ENCODE measurements at places on chromosomes 4 and X.

DNA sequence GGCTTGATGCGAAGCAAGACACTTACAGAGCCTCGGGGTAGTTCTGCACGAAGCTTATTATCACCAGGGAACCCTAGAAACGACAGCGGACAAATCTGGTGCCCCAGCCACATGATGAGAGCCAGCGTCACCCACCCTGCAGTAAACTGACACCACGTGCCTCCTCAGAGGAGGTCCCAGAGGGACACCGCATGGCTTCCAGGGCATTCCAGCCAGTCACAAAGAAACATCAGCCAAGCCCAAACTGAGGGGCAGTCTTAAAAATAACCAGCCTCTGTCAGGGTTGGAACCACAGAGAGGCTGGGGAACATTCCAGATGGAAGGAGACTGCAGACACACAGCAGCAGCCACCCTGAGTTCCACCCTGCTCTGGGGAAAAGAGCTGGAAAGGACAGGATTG is 36.6 kb upstream of the HGFAC start:
- DNase-seq = no peak

DNA sequence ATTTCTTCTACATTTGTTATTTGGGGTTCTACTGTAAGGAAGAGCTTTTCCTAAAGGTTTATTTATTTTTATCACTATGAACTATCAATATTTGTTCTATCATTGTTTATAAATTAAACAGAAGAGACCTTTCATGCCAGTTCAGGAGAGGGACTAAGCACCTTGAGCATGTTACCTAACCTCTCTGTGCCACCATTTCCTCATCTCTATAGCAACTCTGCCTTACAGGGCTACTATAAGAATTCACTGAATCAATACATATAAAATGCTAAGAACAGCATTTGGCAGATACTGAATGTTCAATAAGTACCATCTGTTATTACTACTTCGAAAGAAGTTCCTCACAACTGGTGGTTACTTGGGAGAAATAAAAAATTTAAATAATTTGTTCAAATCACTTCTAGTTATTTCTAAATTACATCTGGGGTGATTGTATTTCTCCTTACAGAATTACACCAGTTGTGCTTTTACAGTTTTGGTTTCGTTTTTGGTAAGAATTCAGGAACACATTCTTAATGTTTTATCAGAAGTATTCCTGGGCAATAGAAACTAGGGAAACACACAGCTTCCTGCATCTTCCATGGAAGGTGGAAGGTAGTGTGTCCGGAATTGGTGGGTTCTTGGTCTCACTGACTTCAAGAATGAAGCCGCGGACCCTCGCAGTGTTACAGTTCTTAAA is 32.9 kb downstream of the EREG start:
- no peak for DNase-seq

GRCh38 chrX:7941390-7942042 is 14.3 kb upstream of the PNPLA4 start:
- peak; percentile 1 for DNase-seq

DNA sequence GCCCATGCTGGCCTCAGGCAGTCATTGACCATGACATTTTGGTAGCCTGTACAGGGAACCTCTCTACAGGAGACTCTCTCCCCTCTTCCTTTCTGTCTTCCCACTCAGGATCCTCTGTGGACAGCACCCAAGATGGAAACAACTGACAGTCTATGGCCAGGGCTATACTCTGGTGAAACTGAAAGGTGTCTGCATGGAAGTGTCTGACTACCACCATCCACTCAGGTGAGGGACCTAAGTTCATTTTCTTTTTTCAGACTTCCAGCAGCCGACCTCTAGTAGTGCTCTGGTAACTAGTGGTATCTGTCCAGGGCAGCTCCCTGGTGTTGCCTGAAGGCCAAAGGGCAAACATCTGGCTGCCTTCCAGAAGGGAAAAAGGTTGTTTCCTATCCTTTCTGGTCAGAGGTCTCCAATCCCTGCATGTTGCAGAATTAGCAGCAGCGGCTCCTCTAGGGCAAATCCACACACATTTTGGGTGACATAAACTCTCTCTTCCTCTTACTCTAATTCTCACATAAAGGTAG is 804.5 kb downstream of the C4orf33 start:
- DNase-seq = no peak

GRCh38 chr4:133355633-133356032 is 206.5 kb downstream of the PCDH10 start:
- DNase-seq = no peak

DNA sequence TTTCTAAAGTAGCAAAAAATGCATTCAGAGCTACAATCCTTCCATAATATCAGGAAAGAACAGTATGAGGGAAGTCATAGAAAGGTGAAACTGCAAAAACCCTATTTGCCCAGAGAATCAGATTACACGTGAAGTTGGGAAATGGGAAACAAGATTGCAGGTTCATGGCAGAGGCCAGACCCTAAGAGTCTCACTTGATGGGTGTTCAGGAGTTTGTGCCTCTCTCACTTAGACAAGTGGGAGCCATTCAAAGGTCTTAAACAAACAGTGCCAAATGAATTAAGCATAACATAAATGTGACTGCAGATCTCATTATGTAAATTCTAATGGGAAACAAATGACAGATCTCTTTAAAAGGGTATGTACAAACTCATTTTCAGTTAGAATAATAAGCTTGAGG is 91.6 kb downstream of the ARAP2 start:
- no peak for DNase-seq

- DNase-seq = no peak
Observed at GRCh38 chr4:110867981-110868720, 245.3 kb upstream of the PITX2 start.

DNA sequence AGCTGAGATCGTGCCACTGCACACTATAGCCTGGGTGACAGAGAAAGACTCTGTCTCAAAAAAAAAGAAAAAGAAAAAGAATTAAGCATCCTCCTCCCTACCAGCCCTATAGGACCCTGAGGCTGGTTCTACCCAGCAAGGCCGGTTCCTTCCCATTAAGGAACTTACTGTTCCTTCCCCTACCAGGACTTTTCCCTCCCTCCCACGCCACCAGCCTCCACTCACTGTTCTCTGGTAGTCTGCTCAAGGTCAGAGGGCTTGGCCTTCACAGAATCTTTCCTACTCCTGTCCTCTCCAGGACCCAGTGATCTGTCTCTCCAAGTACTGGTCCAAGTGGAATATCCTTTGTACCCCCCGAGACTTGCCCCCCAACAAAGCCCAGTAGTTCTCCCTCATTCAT is 1.4 kb downstream of the GRIPAP1 start:
- no peak for DNase-seq

DNA sequence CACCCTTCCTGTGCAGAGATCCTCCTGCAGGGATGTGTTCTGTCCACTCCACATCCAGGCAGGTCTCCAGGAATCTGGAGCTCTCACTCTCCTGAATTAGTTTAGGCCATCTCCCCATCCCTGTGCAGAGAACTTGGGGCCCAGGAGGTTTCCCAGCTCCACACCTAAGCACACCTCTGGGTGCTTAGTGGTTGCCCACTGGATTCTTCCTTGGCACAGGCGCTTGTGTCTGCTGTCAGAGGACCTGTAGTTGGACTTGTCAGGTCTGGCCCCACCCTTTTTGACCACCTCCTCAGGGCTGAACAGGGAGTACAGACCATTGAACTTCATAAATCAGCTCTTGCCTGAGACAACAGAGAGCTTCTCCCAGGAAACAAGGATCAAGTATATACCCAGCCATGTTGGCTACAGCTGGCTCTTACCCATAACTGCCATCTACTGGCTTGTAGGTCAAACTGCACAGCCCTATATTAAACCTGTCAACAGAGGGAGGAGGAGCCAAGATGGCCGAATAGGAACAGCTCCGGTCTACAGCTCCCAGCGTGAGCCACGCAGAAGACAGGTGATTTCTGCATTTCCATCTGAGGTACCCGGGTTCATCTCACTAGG is 275.5 kb downstream of the PPARGC1A start:
- DNase-seq = no peak

DNA sequence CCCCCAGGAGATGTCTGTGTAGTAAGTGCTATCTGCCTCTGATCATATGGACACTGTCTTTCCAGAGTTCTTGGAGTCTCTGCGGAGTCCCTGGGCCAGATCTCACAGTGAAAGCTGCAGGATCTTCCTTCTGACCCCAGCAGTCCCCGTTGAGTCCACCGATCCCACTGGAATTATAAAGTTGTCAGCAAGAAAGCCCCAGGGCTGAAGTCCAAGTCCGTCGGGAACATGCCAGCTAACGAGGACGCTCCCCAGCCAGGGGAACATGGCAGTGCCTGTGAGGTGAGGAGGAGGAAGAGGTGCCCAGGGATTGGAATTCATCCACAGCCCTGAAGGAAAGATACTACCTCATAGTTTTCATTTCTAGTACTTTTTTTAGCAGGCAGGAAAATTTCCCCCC is 9.3 kb downstream of the ZNF81 start:
- DNase-seq = no peak

DNA sequence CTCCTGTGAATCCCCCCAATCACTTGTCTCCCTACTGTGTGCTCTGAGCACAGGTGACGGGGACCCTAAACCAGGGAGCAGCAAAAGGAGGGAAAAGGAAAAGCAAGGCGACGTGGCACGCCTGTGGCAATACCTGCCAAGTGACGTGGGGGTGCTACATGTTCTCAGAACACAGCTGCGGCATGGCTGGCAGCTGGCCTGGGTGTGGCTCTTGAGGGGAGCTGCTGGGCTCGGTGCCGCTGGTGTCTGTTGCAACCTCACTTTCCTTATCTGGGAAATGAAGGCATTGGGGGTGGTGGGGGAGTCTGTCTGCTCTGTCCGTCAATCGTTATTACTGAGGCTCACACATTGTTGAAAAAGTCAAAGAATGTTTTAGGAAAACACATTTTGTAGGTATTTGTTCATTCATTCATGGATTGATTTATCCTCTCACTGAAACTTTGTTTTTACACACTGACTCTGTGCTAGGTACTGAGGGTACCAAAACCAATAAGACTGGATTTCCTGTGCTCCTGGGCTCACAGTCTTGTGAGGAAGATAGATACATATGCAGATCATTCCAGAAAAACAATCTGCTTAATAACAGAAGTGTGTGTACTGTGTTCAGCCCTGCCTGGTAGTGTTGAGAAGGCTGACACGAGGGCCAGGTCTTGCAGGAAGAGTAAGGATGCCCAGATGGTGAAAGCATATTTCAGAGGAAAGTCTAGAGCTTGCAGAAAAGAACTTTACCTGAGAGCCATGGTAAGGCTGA is 217.6 kb downstream of the PTTG2 start:
- DNase-seq = no peak

DNA sequence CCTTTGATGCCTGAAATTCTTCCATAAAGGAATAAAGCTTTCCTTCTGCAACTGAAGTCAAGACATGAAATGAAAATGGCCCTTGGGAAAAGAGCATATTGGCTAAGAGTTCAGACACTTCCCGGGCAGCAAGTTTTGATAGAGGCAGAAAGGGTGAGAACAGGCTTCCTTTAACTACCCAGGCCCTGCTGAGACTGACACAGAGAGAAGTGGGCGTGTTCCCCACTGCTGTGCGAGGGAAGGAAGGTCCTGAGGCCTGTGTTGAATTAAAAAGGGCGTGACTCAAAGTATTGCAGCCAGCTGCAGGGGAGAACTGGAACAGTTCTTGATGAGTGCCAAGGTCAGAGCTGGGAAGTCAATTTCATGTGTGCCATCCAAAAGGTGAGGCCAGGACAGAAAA is 33.9 kb upstream of the ADGRG2 start:
- peak; percentile 3 for DNase-seq
